Mesendoderm (in vitro differentiated cells): ENCODE measurements at places on chromosomes 7 and 10.

DNA sequence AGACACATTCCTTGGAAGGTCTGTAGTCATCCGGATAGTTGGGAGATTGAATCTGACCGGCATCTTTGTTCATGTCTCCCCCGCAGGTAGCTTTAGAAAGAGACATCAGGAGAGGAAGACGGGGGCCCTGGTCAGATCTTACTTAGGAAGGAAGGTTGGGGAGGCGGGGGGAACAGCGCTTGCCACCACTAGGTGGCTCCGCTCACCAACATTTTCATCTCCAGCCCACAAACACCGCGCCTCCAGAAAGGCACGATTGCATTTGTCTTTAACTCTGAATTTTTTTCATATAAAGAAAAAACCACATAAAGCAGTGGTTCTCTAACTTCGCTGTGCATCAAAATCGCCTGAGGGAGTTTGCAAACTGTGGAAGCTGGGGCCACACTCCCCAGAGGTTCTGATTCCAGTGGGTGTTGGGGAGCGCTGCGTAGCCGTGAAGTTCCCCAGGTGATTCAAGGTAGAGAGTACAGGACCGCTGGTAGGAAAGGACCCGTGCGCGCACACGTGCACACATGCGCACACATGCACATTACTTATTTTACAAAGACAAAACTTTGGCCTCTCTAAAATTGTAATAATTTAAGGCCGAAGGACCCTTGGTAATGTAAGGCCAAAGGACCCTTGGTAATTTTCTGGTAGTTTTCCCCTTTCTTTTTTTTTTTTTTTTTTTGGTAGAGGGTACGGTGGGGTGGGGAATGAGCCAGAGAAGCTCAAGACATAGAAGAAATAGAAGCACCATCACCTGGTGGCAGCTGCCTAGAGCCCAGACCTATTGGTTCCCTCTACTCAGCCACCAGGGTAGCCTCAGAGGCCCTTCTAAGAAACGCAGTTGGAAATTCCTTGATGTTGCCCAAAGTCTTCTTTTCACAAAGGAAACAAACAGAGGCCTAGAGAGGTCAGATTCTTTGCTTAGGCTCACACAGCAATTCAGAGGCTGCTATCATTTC is 37.4 kb upstream of the OPALIN start:
- peak; percentile 76 for DNase-seq

DNA sequence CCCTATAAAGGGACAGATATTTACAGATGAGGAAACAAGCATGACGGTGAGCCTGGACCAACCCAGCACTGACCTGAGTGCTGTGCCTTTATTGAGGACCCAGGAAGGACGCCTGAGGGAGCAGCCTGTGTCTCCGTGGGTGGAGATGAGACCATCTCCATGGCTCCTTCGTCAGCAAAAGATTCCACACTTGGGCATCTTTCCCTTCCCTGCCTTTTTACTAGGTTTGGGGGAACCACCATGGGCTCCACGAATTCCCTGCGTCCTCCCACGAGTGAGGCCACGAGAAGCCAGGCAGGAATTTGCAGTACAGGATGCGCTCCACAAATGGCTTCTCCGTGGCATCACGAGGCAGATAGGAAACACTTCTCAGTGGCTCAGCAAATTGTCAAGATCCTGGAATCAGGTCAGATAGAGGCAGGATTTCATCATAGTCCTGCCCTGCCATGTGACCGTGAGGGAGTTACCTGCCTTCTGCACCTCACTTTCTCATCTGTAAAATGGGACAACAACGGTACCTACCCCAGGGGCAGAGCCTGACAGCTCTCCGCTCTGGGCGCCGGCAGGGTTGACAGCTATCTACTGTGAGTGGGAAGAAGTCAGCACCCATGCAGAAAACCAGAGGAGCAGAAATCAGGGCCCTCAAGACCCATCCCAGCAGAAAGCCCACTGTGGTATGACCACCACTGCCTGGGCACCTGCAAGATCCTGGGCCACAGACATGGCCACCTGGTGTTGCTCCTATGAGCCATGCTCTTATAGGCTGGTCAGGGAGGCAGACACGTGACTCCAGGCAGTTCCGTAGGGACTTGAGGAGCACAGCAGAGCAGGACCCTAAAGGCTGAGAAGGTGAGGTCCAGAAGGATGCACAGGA is 80.1 kb downstream of the GRID1 start:
- DNase-seq: no peak

GRCh38 chr10:132774181-132774901 is 11.6 kb downstream of the NKX6-2 start:
- no peak for DNase-seq

GRCh38 chr7:156437021-156437614 is 203.5 kb upstream of the RNF32 start:
- DNase-seq: no peak

DNA sequence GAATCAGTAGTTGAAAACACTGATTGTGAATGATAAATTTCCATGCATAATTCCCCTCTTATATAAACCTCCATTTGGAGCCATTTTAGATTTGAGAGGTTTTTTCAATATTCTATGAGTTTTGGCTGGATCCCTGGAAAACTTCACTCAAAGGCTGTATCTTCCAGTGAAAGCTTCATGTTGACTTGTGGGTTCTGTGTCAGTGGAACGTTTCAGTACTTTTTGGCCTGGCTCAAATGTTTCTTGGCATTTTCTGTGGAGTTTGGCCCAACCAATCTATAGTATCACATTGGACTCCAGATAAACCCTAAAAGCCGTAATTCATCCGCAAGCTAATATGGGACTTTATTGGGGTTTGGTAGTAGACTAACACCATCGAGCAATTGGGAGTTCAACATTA is 172.6 kb upstream of the PRPS1L1 start:
- DNase-seq: no peak

GRCh38 chr7:137992104-137992549 is 9.8 kb downstream of the CREB3L2 start:
- no peak for DNase-seq

DNA sequence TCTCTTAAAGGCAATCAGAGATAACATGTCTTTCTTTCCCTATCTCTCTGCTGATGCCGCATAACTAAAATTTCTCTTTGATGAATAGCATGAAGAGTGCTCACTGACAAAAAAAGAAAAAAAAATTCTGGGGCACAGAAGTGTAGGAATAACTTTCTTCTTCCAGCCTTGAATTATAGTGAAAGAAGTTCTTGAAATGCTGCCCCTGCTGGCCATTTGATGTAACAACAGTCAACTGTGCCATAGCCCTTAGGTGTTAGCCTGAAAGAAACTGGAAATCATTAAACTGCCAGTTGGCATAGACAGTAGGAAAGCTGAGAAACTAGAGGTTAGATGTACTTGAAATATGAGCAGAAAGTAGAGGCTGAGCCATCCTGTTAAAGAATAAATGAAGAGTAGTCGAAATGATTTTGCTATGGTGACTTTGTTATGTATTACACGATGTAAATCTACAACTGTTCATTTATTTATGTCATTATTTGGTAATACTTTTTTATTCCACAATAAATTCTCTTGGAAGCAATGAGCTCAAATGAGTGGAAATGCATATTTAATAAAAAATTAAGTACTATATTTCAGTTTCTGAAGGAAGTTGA is 48.3 kb upstream of the FAM171A1 start:
- DNase-seq: peak; percentile 53

GRCh38 chr10:92914478-92915325 is 66.4 kb downstream of the EXOC6 start:
- DNase-seq: peak; percentile 83

- no peak for DNase-seq
Measured at GRCh38 chr7:49376817-49377375, 396.5 kb upstream of the VWC2 start.

- no peak for DNase-seq
Measured at GRCh38 chr10:11353006-11353896, 258.2 kb downstream of the USP6NL start.

DNA sequence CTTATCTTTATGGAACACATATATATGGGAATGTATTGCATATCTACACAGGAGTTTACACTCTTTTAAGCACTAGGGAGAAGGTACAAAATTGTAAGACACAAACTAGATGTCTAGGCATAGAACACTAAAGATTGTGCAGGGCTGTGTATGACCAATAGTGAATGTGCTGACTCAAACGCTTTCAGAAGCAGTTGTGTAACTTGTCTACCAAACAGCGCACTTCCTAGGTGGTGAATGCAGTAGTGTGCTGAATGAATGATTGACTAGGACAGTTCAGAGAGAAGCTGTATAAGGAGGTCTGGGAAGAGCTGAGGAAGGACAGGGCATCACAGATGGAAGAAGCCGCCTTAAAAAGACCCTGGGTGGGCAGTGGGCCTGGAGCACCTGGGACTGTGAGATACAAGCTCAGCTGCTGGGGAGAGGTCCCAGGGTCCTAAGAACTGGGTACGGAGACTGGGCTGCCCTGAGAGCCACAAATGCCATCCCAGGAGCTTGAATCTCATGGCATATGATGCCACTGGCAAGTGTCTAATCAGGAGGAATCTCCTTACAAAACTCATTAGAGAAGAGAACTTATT is 14.2 kb downstream of the CLRN3 start:
- DNase-seq: no peak
